ENCODE measurements at places on chromosomes 13 and 19.
A peak's percentile ranks its signal among the peaks of the same experiment; 100 is the strongest.

DNA sequence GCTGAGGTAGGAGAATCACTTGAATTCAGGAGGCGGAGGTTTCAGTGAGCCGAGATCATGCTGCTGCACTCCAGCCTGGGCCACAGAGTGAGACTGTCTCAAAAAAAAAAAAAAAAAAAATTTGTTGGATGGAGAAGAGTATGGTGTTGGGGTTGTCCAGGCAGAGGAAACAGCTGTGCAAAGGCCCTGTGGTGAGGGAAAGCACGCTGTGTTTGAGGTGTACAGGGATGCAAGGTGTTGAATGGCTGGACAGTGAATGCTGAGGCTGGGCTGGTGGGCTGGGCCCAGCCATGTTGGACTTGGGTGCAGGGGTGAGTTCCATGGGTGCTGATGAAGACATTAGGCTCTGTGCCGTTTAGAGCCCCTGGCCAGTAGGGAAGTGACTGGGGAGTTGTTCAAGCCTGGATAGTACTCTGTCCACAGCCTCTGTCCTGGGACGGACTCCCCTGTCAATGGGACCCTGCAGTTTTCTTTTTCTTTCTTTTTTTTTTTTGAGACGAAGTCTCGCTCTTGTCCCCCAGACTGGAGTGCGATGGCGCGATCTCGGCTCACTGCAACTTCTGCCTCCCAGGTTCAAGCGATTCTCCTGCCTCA is 18.6 kb downstream of the PRR12 start:
- no peak for DNase-seq

DNA sequence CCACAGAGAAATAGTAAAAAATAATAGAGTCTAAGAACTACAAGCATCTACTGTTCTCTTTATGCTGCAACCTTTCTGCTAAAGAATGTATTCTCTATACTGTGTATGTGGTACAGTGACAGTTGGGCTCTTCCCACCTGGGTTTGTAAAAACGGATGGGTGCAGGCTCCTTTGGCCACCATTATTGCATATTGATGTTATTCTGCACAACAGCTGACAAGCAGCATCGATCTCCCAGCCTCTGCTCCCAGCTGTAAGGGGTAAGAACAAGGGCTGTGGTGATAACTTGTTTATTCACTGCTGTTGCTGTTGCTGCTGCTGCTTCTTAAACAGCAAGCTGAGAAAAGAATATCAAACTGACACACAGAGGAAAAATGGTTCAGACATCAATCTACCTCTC is 56.1 kb downstream of the KCNRG start:
- DNase-seq = peak; percentile 2

- no peak for DNase-seq
These were observed 167.6 kb downstream of the PTPRS start for GRCh38 chr19:5172859-5173630.

DNA sequence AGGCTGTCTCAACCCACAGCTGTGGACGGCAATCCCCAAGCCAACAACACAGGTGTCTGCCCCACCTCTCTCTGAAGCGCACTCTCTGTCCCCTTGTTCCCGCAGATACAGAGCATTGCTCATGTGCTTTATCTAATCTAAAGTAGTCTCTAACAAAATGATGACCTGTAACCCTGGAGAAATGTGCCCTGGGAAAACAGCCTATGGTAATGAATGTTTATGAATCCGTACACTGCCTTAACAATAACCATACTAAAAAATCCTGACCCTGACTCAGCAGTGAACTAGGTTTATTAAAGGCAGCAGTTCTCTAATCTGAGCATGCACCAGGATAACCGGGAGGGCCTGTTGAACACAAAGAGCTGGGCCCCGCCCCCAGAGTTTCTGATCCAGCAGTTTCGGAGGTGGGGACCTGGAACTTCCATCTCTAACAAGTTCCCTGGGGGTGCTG is 50.7 kb upstream of the SLC15A1 start:
- no peak for DNase-seq

- no peak for DNase-seq
These were observed 1.3 kb upstream of the GARIN5A start for GRCh38 chr19:50477751-50478515.

DNA sequence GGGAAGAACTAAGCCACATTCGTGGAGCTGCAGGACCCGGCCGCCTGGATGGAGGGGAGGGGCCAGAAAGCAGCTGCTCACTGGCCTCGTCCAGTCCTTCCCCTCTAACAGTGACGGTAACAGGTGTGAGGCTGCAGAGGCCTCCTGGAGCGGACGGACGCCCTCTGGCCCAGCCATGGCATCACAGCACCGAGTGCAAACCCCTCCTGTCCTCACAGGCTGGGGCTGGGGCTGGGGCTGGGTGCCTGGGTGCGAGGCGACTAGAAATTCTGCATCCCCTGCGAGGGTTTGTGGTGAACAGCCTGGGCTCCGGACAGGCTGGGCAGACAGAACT is 3.6 kb downstream of the MICOS13 start:
- DNase-seq = no peak

GRCh38 chr19:18000480-18000914 is 7.5 kb upstream of the ARRDC2 start:
- no peak for DNase-seq

DNA sequence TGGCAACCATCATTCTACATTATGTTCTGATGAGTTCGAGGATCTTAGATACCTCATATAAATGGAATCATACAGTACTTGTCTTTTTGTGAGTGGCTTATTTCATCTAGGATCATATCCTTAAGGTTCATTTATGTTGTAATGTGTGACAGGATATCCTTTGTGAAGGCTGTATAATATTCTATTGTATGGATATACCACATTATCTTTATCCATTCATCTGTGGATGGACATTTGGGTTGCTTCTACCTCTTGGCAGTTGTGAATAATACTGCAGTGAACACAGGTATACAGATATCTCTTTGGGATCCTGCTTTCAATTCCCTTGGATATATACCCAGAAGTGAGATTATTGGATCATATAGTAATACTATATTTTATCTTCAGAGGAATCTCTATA is 33.2 kb upstream of the RFC3 start:
- no peak for DNase-seq

DNA sequence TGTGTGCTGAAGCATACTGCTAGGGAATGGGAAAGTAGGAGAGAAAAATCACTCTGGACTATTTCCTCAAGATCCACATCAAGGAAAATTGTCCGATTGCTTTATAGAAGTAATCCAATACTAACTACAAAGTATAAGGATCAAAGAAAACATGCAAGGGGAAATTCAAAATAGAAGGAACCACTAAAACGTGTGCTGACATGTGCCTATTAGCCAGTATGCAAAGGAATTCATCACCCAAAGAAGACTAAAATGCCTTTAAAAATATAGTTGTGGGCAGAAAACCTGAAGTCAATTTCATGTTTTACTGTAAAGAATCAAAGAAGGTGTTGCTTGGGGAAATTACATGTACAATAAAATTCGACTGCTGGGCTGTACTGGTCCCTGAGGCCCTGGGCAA is 14.3 kb downstream of the DLEU7 start:
- DNase-seq = no peak

DNA sequence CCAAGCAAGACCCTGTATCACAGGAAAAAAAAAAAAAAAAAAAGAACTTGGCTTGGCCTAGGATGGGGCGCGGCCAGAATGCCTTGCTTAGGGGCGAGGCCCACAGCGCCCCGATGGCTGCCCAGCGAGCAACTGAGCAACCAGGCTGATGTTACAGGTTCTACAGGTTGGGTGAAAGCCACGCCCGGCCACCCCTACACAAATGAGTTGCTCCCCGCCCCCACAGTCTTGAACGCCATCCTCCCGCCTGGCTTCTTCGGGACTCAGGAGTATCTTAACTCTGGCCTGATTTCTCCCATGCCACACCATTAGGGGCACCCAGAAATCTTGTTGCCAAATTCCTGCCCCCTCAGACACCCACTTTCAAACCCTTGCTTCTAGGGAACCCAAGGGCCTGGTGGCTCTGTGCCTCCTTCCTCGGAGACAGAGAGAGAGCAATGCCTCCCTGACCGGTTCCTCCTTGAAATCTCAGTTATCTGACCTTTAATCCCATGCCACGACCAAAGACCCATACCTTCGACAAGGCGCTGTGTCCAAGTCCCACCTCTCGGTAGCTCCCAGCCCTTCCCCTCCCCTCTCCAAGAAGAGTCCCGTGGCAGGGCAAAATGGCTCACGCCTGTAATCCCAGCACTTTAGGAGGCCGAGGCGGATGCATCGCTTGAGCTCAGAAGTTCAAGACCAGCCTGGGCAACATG is 1.1 kb upstream of the CBLC start:
- no peak for DNase-seq

GRCh38 chr13:91722267-91722884 is 324.0 kb downstream of the GPC5 start:
- peak; percentile 1 for DNase-seq

DNA sequence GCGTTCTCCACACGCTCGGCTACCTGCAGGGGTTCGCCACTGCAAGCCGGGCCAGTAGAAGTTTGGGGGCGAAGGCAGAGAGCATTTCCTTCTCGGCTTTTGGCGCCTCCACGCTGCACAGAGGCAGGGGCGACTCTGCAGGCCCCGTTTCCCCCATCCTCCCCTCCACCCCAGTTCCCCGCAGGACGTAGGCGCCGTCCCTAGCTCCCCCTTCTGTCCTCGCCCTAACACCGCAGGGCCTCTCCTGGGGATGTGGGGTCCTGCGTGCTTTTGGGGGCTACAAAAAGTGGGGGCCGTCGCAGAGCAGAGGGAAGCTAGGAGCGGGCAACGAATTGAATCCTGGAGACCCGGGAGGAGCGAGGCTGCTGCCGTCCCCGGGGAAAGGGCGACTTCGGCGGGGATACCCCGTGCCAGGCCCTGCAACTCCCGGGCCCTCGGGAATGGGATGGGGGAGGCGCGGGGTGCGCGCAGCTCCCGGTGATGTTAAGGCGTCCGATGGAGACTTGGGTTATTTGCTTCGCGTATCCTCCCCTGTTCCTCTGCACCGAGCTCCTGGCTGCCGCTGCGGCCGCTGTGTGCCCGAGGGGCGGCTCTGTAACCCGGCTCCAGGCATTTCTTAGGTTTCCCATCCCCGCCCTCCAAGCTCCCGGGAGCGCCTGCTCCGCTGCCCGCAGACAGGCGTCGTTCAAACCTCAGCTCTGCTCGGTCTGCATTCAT is 255.9 kb upstream of the SOX21 start:
- peak; percentile 54 for DNase-seq

DNA sequence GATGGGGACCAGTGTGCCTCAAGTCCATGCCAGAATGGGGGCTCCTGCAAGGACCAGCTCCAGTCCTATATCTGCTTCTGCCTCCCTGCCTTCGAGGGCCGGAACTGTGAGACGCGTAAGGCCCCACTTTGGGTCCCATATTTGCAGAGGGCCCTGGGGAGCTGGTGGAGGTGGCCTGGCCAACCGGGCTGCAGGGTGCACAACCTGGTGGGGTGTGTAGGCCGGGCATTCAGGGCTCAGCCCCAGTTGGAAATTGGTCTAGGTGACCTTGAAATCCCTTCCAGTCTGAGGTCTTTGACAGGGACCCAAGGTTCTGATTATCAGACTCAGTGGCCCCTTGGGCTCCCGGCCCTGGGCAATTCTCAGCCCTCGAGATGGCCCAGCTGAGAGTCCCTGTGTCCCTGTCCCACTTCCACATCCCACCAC is 8.3 kb downstream of the F7 start:
- no peak for DNase-seq

DNA sequence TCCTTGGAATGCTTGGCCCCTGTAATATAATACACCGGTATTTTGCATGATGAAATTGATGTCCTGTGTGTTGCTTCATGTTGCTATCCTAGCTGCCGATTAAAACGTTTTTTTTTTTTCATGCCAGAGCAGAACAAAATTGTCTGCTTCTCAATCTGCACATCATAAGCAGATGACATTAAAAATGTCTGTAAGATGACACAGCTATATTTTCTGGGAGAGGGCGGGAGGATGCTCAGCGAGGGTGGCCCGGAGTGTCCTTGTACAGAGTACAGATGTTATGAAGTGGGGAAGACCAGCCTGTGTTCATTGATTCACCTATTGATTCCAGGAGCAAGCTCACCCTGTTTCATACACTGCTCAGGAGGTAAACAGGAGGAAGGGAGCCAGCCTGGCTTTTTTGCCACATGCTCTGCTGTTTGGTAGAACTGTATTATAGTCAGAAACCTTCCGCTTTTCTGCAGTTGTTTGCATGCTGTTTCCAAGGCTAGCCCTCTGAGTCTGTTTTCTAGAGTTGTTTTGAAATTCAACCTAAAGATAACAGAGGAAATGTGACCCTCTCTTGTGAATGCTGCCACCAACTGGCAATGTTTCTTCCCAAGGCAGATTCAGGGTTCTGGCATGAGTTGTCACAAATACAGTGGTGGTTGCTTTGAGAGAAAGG is 4.7 kb upstream of the IRS2 start:
- DNase-seq = no peak

- DNase-seq = no peak
These were observed 1.9 kb upstream of the ZNF552 start for GRCh38 chr19:57816652-57817051.

- no peak for DNase-seq
These were observed 169.6 kb upstream of the SOX1 start for GRCh38 chr13:111897178-111897845.

DNA sequence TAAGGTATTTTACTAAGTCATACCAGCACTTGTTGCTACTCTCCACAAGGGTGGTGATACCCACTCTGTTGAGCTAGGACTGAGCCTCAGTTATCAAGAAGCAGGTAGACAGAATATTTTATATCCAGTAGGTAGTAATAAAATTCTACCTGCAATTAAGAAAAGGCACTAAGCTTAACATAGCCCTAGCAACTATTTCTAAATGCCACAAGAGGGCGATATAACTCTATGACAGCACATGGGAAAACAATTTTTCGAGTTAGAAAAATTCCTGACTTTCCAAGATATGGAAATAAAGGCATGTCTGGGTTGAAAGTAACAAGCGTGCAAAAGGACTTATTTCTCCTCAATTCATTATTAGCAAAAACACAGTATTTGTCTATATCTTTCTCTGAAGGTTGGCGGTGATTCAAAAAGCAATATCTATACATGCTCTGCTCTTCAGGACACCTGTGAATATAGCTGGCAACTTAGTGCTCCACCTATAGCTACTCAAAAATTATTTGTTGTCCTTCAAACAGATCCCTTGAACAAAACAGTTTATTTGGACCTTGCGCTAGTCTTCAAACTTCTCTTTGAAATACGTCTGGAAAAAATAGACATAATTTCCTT is 14.7 kb downstream of the CCDC169 start:
- DNase-seq = no peak

- DNase-seq = no peak
These were observed 629 bp upstream of the LRRC63 start for GRCh38 chr13:46211116-46211482.

GRCh38 chr13:27442797-27443196 is 7.6 kb downstream of the MTIF3 start:
- no peak for DNase-seq

GRCh38 chr19:22783651-22784410 is at the start of gene ZNF99:
Gene ZNF99 (minus strand): TSS chr19:22784151. CDS start chr19:22784016, 135 bp downstream.
- DNase-seq = peak; percentile 34

DNA sequence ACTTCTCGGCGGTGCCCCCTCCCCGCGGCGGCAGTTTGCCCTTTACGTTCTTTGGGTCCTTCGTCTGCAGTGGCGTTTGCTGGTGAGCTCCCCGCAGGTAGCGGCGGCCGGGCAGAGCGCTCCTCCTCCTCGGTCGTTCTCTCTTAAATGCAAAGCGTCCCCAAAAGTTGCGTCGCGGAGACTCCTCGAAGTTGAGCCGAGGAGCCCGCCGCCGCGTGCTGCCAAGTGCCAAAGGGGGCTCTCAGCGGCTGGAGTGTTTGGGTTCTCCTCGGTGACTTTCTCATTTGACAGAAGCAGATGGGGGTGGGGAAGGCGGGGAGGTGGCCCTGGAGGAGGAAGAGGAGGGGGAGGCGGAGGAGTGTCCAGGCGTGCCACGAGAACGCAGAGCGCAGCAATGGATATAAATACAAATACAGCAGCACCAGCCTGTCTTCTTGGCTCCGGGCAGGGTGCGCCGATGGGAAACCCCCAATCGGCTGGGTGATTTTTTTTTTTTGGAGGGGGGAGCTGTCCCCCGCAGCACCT is at the start of gene SOX21:
Gene SOX21 (minus strand): TSS at position 259 of the 525 bp plus-strand sequence. CDS start 496 bp downstream, outside the sequence.
- DNase-seq = peak; percentile 59
